ENCODE measurements at places on chromosomes 1 and 21. TPM values are rescaled to one million over a fixed set of nuclear protein-coding genes. Genes with fewer than 3 reads are reported as not detected.

GRCh38 chr1:92786111-92786901 is 1.4 kb upstream of the EVI5 start:
- DNase-seq = no peak

- no peak for DNase-seq
These were observed 33.3 kb upstream of the DEGS1 start for GRCh38 chr1:224149709-224150108.

GRCh38 chr1:942411-942821 is 16.6 kb downstream of the NOC2L start:
- DNase-seq = no peak

DNA sequence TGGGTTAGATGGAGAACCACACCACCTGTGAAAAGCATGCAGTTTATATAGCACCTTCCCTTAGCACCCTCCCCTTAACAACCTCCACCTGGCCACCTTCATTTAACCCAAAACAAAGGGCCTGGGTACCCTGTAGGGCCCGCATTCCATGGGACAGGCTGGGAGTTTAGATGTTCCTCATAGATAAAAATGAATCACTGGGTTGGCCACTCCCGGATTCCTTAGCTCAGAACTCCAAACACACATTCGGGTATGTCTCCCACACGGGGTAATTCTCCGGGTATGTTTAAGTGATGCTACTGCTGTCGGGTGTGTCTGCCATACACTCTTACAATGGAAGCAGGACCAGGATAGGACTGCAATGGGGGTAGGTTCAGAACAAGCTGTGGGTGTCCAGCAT is 43.9 kb upstream of the FOXO6 start:
- no peak for DNase-seq

- DNase-seq = no peak
These were observed 129.1 kb upstream of the SOD1 start for GRCh38 chr21:31530364-31530763.

GRCh38 chr1:219215477-219215876 is 41.8 kb downstream of the LYPLAL1 start:
- no peak for DNase-seq

DNA sequence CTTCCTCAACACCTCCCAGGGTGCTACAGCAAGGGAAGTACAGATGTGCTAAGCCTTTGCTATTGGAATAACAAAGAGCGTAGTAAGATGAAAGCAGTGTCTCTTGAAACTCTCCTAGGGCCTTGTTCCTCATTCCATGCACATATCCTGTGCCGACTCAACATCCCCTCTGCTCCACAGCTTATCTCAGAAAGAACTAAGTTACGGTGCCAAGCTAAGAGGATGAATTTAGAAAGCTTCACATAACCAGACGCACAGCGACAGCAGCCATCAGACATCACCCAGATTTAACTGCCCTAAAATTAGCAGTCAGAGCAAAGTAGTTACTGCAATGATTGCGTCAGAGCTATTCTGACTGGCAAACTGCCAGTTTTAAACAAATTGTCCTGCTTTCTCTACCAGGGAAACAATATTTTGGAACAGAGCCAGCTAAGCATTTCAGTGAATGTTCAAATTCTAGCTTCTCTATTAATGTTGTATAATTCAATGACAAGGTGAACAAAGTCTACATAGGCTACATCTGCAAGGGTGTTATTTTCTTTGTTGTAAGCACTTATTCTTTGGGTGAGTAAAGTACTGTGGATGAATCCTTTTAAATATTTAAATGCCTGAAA is 9.5 kb downstream of the SIPA1L2 start:
- DNase-seq = peak; percentile 93

DNA sequence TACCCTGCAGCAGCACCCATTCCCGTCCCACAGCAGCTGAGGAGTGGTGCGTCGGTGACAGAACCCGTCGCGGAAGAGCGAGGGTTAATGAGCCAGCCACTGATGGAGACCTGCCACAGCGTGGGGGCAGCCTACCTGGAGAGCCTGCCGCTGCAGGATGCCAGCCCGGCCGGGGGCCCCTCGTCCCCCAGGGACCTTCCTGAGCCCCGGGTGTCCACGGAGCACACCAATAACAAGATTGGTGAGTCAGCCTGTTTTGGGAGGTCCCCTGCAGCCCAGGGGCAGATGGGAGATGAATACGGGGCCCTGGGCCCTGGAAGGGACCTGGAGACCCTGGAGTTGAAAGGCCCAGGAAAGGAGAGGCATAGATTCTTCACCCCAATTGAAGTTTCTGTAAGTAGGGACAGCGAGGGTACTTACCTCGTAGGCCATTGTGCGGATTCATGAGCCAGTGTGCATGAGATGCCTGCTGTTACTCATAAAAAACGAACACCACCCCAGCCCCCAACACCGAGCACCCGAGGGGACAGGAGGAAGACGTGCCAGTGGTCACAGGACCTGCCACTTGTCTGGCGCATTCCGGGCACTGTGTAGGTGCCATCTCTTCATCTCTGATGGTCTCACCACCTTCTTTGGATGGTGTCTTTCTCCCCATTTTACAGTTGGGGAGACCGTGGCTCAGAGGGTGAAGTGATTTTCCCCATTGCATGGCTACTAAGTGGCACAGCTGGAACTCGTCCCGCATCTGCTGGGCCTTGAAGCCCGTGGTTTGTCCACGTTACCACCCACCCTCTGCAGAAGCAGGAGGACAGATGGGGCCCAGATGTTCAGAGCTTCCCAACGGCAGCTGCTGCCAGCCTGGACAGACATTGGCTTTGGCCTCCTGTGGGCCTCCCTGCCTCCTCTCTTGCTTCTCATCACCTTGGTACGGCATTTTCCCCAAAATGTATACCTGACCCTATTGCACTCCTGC is 28.3 kb upstream of the TNFRSF1B start:
- DNase-seq = no peak

DNA sequence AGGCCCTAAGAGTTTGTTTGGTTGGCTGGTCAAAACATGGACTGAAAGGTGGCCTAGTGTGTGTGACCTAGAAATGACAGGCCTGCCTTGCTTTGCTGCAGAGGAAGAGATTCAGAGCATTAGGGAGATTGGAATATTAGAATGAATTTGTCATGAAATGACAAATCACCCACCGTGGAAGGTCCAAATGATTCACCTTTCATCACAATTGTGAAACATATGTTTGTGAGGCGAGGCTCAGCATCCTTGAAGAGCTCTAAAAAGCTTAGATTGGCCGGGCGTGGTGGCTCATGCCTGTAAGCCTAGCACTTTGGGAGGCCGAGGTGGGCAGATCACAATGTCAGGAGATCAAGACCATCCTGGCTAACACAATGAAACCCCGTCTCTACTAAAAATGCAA is 5.5 kb downstream of the LCE1B start:
- DNase-seq = no peak

DNA sequence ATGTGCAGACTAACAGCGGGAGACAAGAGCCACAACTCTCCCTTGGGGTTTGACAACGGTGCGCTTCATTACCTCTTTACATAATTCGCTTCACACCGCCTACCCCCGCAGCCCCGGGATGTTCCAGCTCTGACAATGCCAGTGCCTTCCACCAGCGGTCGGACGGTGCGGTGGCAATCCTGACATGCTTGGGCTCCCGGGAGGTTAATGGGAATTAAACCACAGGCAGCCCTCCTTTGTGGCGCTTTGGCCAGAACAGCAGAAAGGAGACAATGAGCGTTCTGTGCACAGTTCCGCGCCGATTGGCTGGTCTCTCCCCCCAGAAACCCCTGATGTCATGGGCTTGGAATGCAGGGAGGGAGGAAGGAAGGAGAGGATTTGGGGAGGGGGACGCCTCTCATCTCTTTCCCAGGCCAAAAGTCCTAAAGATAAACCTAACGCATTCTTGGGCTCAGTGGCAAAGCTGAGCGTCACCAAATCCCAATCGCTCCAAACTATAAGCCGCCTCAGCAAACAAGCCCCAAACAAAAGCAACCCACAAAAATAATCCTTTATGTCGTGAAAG is 1.3 kb downstream of the CNN3 start:
- DNase-seq = peak; percentile 87

GRCh38 chr1:208107425-208108212 is 136.6 kb downstream of the PLXNA2 start:
- DNase-seq = peak; percentile 67

DNA sequence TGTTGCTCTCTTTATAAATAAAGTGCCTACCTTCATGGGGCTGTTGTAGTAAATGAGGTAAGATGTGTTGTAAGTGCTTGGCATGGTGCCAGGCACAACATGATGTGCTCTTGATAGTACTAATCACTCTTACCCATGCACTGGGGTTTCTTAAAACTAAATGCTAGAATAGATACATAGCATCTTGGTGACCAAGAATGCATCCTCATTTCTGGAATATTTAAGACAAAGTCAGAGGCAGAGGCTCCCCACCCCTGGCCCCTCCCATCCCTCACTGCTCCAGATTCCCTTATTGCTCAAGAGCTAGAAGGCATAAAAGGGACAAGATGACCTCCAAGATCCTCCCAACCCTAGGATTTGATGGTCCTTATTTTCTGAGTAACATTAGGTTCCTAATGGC is 61.3 kb downstream of the GLUL start:
- no peak for DNase-seq

DNA sequence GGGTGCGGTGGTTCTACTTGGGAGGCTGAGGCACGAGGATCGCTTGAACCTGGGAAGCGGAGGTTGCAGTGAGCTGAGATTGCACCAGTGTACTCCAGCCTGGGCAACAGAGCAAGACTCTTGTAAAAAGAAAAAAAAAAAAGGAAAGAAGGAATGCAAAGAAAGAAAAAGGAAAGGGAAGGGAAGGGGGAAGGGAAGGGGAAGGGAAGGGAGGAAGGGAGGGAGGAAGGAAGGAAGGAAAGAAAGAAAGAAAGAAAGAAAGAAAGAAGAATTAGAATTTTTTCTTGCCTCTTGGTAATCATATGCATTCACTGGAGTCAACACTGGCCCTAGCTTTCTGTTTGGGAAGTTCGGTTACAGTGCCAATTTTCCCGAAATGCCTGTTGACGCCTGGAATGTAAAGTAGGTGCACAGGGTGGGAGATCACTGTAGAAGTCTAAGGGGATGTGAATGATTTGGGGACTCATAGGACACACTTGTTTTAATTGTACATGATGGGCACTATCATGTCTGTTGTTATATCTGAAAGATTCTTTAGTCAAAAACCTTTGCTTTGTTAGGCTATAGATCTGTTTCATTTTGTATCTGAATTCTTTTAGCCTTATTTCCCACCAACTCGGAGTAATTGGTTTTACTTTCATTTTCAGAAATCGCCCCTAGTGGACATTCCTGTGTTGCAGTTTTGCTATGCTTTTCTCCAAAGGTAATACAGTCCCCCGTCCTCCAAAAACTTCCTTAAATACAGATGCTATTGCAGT is 59.8 kb upstream of the MORC3 start:
- peak; percentile 86 for DNase-seq

DNA sequence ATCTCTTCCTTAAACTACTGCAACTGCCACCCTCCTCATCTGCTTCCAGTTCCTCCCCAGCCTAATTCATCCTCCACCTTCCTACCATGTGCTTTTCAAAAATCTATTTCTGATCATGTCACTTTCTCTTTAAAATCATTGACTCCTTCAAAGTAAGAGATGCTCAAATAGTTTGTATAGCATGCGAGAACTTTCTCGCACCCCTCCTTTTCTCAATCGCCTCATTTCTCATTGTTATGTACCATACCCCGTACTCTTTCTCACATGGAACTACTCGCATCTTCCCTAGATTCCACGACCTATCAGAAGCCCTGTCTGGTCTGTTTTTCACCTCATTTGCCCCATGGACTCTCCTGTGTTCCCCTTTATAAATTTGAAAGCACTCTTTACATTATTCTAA is 238.2 kb downstream of the NRIP1 start:
- DNase-seq = no peak

- DNase-seq = no peak
These were observed 133.9 kb upstream of the CD34 start for GRCh38 chr1:208044589-208045462.

- DNase-seq = no peak
These were observed 610 bp downstream of the RBM8A start for GRCh38 chr1:145926686-145927062.

The CD52 gene
- not detected for total RNA-seq

The TRIM46 gene
- total RNA-seq = 5.2 TPM

The USH2A gene
- under 0.01 TPM for total RNA-seq

The FMO5 gene
- total RNA-seq = 1.8 TPM

Data from fibroblast of the aortic adventitia (primary cell).